ENCODE measurements at places on chromosomes 13 and 19.

DNA sequence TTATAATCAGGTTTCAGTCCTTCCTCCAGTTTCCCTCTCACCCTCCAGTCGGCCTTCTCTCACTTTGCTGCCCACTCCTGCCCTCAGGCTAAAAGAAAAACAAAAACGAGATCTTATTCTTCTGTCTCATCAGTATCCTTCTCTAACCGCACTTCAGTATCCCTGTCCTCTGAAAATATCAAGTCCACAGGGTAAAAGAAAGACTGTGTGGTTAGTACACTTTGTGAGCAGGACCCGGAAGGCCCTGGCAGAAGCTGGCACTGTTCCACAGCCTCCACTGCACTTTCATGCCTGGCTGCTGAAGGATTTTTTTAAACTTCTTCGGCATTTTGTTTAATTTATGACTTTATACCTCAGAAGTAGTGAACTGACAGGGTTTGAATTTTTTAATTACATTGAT, 51.8 kb downstream of the TM9SF2 start:
- DNase-seq: no peak

DNA sequence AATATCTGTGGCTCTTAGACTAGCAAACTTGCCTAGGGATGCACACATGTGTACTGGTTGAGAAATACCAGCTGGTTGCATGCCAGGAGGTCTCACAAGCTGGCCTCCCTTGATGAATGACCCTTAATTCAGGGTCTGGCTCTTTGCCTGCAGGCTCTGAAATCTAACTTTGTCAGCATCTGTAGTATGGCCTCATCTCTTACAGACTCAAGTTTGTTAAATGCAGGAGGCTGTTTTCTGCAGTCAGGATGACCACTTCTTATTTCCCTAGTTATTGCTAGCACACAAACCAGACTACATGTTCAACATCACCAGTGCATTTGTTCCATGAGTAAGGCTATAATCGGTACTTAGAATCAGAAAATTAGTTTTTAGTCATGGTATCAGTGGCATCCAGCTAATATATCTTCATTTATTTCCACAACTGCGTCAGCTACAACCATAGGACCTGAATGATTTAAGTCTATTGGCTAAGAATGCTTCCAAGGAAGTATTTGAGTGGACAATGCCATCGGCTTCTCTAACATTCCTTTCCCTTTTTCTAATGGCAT, 23.3 kb upstream of the POSTN start:
- DNase-seq: no peak

DNA sequence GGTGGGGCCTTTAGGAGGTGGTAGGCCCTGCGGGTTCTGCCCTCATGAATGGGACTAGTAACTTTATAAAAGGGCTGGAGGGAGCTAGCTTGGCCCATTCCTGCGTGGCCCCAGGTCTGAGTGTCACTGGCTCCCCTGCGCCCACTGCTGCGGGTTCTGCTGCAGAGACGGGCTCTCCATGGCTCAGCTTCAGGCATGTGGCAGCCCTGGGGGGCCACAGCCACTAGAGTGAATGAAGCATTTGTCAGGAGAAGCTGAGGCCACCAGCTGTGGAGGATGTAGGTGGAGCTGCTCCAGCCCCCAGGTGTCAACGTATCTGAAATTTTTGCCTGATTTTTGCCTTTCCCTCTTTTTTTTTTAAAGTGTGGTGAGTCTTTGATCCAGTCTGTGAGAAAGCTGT, 119.1 kb downstream of the SOX1 start:
- DNase-seq: no peak

DNA sequence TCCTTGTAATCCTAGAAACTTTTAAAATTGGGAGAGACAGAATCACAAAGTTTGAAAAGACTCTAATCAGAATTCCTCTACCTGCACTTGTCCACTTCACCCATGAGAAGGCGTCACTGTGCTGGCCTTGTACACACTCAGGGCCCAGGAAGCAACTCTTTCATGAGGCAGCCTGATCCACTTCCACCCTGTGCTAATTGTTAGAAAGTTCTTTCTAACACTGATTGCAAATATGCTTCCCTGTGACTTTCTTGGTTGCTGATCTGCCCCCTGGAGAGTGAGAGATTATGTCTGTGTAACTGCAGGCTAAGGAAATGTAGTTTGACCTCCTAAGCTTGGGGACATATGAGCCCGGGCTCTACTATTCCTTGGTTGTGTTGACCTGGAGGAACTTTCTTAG, 494.6 kb downstream of the MYO16 start:
- DNase-seq: no peak

DNA sequence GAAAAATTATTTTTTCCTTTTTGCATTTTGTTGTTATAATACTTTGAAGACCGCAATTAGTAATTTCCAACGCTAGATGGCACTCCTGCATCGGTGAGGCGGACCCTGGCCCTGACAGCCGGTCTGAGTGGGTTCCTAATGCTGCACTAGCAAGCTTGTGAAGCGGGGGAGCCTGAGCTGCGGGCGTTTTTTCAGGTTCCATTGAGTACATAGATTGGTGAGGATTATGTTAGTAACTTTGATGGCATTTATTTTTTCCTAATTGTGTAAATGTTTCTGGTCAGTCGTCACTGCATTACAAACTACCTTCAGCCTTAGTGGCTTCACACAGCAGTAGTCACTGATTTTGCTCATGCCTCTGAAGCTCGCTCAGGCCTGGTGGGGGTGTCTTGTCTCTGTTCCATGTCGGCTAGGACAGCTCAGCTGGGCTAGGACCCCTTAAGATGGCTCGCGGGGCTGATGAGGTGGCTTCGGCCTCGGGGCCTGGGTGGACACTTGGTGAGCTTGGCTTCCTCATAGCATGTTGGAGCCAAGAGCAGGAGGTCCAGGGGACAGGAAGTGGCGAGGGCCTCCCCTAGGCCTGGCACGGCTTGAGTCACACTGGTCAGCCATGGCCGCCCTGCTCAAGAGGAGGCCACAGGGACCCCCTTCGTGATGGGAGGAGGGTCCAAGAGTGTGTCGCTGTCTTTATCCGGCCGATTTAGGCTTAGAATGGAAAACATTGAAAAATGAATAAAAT, 25.0 kb downstream of the ERCC5 start:
- peak; percentile 37 for DNase-seq

- DNase-seq: no peak
Measured at GRCh38 chr19:13995878-13996765, 10.0 kb downstream of the RFX1 start.

- DNase-seq: no peak
Measured at GRCh38 chr13:49545661-49546060, 39.7 kb downstream of the RCBTB1 start.

DNA sequence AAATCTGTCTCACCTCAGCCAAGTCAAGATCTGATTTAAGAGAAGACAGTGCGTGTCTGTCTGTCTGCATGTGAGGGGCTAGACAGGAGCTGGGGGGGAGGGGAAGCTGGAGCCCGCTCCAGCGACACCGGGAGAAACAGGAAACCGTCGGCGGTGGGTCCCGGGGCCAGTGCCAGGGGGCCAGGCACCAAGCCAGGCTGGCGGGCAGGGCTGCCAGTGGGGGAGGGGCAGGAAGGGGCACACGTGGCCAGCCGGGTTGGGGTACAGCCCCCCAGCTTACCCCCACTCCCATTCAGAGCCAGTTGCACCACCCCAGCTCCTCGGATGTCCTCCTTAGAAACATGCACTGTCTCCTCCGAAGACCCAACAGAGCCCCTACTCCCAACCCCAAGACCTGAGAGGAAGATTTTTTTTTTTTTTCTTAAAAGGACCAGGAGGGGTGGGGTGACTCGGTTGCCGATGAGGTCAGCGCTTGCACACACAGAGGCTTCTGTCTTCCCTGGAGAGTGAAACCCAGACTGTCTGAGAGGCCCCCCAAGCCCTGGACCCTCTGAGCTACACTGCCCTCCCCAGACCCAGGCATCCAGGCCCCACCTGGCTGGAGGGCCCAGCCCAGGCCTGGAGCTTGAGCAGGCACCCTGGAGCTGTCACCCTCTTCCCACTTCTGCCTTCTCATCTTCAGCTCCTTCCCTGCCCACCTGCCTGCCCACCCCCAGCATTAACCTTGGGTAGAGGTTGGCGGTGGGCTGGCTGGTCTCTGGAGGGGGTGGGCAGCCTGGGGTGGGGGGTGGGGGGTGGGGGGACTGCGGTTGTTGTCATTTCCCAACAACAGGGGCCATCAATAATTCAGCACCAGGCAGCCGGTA, 4.0 kb downstream of the ERF start:
- no peak for DNase-seq

- DNase-seq: no peak
Measured at GRCh38 chr13:34381228-34381627, 560.8 kb upstream of the NBEA start.
